ENCODE measurements at places on chromosomes 4 and X.

DNA sequence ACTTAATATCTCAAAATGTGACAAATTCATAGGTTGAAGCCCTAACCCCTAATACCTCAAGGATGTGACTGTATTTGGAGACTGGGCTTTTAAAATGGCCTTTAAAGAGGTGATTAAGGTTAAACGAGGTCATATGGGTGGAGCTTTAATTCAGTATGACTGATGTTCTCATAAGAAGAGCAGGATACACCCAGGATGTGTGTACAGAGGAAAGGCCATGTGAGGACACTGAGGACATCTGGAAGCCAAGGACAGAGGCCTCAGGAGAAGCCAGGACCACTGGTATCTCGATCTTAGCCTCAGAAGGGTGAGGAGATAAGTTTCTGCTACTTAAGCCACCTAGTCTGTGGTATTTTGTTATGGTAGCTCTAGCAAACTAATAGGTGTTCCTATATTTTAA lies 49.0 kb upstream of the SHISA3 start:
- DNase-seq: no peak

DNA sequence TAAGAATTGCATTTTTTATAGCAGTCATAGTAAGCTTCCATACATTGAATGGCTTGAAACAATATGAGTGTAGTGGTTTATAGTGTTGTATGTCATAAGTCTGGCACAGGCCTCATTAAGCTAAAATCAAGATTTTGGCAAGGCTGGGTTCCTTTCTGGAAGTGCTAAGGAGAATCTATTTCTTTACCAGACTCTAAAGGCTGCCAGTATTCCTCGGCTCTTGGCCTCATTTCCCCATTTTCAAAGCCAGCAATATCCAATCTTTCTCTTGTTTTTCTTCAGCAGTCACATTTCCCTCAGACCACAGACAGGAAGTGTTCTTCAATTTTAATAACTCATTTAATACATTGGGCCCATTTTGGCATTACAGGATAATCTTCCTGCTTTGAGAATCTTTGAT lies 1155.5 kb upstream of the PABPC4L start:
- DNase-seq: no peak

- no peak for DNase-seq
Measured at GRCh38 chrX:85159644-85160043, 83.9 kb downstream of the SATL1 start.

DNA sequence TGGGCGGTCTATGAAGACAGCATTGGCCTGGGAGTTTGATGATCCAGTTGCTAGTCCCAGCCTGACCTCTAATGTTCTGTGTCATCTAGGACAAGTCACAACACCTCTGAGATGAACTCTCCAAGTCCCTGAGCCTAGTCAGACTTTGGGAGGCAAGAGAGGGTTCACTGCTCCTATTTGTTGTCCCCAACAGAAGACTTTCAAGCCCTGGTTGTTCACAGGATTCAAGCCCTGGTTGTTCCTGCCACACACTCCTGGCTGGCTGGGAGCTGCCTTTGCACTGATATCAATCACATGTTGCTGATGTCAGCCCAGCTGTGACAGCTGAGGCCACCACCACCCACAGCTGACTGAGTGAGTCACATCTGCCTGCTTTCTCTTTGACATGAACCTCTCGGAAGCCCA lies 253.2 kb upstream of the RASGEF1B start:
- DNase-seq: peak; percentile 36

GRCh38 chr4:40951026-40951425 lies 201.3 kb downstream of the NSUN7 start:
- DNase-seq: no peak

DNA sequence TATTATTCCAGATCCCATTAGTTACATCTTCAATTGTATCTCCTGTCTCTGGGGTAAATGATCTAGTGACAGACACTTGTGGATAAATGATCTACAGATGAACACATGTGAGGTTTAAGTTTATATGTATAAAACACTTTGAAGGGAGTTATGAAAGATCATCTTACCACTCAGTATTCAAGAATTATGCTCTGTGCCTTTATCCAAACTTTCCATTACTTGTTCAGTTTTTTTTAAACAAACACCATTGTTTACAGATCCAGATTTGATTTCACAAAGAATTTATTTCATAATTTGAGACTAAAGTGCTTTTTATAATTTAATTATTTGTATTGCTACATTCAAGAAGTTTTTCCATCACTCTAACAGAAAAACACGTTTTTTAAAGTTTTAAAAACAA lies 142.5 kb downstream of the HHIP start:
- no peak for DNase-seq

DNA sequence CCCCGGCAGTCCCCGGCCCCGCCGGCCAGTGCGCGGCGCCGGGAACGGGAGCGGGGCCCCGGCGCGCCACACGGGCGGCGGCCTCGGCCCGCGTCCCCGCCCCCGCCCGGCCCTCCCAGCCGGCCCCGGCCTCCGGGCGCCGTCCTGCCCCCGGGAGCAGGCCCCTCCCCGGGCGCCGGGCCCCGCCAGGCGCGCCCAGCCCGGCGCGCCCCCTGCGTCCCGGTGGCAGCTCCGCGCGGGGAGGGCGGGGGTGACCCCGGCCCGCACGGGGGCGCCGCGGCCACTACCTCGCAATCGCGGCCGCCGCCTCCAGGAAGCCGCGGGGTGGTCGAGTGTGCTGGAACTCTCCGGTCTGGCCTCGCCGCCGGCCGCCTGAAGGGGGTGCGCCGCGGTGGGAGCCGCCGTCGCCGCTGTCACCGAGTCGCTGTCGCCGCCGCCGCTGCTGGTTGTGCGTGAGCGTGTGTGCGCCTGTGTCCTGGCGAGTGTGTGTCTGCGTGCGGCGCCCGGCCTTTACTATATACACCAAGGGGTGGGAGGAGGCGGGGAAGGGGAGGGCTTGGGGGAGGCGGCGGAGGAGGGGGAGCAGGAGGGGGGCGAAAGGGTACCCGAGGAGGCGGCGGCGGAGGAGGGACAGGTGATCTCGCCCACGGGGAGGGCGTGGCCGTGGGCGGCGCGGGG lies at the start of gene RAI2:
Gene RAI2, minus strand, starts transcription at position 488 of the 678 bp plus-strand sequence. CDS start 59,288 bp downstream, outside the sequence.
- no peak for DNase-seq

DNA sequence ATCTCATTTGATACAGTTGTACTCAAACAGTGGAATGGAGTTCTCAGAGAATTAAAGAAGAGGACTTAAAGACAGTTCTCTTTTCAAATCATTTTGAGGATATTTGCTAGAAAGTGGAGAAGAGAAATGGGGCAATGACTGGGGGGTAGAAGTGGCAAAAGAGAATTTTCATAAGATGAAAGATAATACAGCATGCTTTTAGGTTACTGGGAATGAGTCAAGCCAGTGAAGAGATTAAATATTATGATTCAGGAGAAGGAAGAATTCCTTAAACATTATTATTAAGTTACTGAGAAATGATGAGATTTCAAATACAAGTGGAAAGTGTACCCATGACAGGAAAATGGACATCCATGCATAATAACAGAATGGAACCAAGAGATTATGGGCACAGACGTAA lies 219.0 kb upstream of the DKK2 start:
- DNase-seq: no peak

DNA sequence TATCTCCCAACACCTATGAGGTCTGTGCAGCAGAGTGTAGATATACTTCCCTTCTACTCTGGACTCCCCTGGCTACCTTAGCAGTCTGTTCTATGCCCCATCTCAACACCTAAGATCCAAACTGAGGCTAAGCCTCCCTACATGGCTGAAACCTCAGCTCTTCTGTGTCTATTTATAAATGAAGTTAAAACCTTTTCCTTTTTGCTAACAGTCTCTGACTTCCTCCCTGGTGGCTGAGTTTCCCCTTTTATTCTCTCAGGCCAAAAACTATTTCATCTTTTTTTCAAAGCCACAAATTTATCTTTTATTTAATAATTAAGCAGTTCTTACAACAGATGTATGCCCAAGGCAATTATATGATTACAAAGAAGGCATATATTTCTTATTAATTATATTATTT lies 111.8 kb upstream of the STIM2 start:
- DNase-seq: no peak

DNA sequence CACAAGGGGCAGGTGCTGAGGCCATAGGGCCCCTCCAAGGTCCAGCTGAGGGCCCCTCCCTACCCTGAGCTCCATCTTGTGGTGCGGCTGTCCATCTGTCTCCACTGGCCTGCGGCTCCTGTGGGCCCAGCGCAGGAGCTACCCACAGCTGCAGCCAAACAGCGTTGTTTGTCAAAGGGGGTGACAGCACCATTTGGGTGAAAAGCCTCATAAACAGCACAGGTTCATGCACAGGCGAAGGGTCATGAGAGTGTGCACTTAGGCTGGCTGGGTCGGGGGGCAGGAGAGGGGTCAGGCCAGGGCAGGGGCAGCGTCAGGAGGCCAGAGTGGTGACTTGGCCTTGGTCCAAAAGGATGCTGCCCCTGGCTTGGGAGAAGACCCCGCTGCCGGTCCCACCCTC lies 32.3 kb downstream of the BLOC1S4 start:
- DNase-seq: no peak
